Cardiac fibroblast (primary cell): ENCODE measurements at places on chromosomes 5 and 9.

GRCh38 chr5:108303086-108303485 is 78.8 kb downstream of the FBXL17 start:
- no peak for DNase-seq

GRCh38 chr9:136761545-136761981 is 2.8 kb downstream of the LCN15 start:
- no peak for DNase-seq

- no peak for DNase-seq
Measured at GRCh38 chr5:45162974-45163373, 354.2 kb downstream of the MRPS30 start.

GRCh38 chr5:3597167-3598007 is 1.8 kb downstream of the IRX1 start:
- no peak for DNase-seq

GRCh38 chr9:126708178-126708577 is 94.5 kb downstream of the LMX1B start:
- no peak for DNase-seq

DNA sequence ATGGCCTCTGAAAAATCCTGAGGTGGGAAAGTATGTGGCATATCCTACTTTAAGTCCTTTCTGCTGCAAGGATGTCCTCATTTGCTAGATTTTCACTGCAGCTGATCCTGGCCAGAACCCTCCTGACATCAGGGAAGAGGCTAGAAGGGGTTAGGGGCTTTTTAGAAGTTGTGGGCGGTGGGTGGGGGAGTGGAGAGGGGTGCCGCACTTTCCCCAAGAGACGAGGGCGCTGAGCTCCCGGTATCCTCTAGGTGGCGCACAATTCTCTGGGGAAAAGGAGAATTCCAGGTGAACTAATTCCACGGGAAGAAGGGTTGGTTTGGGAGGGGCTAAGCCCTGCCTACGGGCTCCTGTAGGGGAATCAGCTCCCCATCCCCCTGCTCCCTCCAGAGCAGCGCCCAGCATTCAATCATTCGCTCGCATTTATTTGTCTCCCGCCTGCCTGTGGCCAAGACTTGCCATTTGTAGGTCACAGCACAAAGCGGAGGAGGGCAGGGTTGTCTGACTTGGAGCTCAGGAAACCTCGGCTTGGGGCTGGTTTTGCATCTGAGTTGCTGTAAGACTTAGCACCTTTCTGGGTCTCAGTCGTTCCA is 42.9 kb upstream of the HAND1 start:
- peak; percentile 9 for DNase-seq

- DNase-seq: no peak
Measured at GRCh38 chr5:169182797-169183196, 118.1 kb downstream of the SLIT3 start.

DNA sequence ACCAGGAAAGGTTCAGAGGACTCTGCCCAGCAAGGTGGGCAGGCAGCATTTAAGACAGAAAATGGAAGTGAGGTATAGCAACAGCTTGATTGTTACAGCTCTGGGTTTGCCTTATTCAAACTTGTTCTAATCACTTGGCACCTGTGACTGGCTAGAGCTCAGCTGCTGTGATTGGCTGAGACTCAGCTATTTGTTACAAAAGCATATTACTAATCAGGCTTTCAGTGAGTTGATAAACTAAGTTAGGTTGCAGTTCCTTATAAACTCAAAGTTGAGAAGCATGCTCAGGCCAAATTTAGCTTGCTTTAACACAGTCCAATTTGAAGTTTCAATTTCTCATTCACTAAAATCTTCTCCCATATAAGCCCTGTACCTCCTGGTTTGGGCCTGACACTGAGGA is 56.3 kb downstream of the GDA start:
- no peak for DNase-seq

DNA sequence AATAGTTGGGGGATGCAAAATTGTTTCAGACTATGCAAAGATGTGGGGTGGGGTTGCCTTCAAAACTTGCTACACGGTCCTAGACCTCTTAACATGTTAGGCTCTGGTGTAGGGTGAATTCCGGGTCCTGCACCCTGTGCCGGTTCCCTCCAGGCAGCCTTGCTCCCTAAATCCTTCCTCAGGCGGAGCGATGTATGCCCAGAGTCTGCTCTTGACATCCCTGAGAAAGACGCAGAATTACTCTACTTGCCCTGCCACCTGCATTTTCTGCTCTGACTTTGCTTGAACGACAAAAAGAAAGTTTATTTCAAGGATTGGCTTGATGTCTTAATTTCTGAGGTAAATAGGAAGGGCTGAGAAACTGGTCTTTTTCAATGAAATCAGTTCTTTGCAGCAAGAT is 691 bp downstream of the THBS4 start:
- DNase-seq: no peak

DNA sequence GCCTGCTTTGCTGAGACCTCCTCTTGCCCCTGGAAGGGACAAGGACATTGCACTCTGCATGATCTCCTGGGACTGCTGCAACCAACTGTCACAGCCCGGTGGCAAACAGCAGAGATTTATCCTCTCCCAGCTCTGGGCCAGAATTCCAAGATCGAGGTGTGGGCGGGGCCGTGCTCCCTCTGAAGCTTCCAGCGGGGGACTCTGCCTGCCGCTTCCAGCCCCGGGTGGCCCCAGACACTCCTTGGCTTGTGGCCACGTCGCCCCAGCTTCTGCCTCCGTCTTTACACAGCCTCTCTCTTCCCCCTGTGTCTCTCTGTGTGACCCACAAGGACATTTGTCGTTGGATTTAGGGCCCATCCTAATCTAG is 67.1 kb downstream of the COL5A1 start:
- no peak for DNase-seq

GRCh38 chr9:101706997-101707396 is 31.4 kb downstream of the GRIN3A start:
- no peak for DNase-seq

DNA sequence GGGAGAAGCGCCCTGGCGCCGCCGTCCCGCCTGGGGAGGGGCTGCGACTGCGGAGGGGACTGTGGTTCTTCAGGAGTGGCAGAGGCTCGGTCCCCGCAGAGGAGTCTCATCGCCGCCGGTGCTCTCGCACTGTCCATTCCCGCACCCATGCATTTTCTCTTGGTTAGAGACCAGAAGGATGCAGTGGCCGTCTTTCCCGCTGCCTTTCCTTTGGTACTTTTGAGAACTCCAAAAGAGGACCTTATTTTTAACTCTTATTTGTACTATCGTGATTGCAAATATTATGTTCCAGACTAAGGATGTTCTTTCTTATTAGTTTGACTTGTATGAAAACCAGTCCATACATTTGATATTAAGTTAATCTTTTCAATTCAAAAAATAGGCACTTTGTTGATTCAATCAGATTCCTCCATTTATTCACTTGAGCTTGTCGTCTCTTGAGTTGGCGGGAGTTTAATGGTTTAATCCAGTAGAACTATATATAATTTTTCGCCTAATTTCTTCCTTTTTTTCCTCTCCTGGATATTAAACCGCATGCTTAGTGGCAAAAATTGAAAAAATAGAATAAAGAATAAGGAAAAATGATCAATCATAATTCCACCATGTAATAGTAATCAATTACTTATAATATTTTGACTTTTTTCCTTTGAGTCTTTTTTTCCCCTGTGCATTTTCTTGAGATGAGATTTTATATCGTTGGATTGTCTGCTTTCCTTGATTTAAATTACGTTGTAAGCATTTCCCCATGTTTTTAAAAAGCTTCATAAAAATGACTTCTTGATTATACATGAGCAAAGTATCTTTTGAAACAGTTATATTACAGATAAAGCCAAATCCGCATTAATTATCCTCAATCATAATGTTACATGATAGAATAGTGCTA is 861 bp downstream of the ZFYVE16 start:
- peak; percentile 50 for DNase-seq

DNA sequence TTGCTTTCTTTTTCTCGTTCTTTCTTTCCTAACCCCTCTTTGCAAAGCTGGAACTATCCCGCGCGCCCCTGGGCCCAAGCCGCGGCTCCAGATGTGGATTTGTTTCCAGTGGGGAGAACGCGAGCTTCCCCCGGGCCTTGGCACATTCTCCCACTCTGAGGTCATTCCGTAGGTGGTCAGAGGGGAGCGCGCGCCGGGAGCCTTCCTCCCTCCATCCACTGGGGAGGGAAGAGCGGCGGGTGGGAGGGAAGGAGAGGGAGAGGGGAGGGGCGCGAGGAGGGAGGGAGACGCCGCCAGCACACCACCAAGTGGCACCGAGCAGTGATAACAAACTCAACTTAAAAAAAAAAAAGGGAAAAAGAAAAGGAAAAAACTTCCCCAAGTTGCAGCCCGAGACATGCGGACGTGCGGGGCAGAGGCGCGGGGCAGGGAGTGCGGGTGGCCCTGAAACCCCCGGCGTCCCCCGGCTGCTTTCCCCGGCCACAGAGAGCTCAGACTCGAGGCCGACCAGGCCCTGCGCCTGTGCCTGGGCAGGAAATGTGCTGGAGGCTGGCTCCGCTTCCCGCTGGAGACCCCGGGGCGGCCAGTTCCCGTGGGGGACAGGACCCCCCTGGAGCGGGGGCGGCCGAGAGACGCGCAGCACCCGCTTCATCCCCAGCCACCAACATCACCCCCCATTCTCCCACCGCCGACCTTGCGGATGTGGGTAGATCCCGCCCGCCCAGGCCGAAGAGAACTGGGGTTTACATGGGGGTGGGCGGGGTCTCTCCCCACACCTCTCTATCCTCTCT is 3.1 kb downstream of the IER5L start:
- peak; percentile 91 for DNase-seq

GRCh38 chr5:12270914-12271313 is 366.7 kb upstream of the CTNND2 start:
- no peak for DNase-seq

DNA sequence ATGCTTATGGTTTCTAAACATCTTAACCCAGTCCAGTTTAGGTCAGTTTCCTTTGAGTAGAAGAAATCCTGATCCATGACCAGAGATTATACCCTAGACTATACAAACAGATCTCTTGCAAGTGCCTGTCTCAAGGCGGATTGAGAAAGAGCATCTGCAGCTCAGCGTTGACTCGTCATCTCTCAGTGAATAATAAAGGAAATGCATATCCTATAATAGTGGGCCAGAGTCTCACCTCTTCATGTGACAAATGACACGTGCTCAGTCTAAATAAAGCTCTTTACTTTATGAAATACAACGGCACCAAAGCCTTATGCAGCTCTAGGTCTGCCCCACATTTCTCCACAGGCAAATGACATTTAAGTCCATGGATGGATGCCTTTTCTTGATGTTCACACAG is 179.4 kb upstream of the NR3C1 start:
- DNase-seq: no peak

GRCh38 chr9:101727612-101728524 is 10.6 kb downstream of the GRIN3A start:
- DNase-seq: peak; percentile 40

GRCh38 chr5:171029401-171029800 is 167.6 kb downstream of the RANBP17 start:
- no peak for DNase-seq

DNA sequence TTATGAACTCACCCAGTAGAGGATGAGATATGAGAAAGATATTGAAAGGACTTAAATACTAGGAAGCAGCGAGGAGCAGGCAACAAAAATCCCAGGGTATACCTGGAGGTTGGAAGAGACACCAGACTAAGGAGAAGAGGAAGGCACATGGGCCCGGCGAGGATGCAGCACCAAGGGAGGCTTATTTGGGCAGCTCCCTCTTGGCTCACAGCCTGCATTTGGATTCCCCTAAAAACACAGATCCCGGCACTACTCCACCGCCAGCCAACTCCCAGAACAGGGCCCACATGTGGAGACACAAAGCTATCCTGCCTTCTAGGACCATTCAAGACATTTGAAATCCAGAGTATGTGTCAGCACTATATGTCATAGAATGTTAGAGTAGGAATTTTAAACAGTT is 199.8 kb upstream of the FBXL7 start:
- DNase-seq: no peak

- DNase-seq: peak; percentile 79
Measured at GRCh38 chr5:130652176-130652575, 512.9 kb downstream of the HINT1 start.

DNA sequence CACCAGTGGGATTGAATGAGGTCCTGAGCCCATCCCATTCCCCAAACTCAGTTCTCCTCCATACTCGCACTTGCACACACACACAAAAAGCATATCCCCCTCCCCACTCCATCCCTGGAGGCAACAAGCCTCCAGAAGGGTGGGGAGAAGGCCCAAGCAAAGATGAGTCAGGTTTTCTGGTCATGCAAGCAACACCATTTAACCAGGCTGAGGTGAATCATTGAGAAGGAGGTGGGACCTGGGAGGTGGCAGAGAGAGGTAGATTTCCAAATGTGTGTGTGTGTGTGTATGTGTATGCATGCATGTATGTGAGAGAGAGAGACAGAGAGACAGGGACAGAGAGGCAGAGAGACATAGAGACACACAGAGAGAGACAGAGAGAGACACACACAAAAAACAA is 185.2 kb upstream of the TRIM32 start:
- peak; percentile 75 for DNase-seq

DNA sequence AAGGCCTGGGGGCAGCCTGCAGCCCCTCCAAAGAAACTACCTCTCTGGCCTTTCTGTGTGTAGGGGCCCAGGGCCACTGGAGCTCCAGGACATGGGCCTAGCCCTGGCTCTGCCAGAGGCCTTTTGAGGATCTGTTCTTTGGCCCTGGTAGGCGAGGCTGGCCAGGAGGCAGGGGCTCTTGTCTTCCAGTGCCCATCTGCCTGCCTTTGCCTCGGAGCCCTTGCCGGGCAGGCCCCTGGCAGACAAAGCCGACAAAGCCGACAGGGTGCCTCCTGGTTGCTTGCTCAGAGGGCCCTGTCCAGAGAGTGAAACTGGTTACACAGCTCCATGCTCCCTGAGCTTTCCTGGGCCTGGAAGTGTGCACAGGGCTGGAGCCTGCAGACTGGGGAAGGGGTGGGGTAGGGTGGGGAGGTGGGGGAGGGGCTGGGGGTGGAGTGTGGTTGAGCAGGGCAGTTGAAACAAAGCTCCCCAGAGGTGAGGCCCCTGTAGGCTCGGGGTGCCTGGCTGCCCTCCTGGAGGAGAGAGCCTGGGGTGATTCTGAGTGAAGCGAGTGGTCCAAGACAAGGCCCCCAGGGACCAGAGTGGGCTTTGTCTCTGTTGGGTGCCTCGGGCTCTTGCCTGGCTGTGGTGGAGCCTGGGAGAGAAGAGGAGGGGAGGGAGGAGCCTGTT is 29.3 kb downstream of the PTPA start:
- DNase-seq: no peak

DNA sequence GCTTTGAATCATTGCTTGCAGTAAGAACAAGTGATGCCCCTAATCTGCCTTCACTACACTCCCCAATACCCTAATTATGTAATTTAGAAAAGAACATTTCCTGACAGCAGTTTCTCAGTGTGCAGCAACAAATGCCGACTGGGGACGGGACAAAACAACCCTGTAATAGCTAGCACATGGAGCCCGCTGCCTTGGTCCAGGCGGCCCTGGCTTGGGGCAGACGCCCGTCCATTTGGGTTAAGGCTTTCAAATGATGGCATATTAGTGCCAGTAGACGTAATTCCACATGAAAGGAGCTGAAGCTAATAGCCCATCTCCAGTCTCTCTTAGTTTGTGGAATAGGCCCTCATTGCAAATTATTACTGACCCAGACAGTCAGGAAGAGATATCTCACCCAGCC is 150.6 kb upstream of the PITX1 start:
- DNase-seq: no peak

DNA sequence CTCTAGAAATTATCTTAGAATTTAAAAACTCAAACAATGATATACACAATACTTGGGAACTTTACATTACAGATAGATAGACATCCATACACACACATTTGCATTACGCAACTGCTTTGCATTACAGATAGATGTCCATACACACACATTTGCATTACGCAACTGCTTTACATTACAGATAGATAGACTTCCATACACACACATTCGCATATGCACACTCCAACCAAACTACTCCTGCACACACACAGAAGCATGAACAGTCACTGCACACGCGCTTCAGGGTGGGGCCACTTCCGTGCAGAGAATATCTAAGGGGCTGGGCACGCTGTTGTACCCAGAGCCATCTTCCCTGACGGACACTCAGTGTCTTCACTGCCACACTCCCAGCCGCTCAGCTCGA is 7.9 kb upstream of the ADAMTS16 start:
- DNase-seq: no peak
